H9 (cell line): ENCODE measurements at places on chromosomes 12 and 14. TPM values are rescaled to one million over a fixed set of nuclear protein-coding genes. Genes with fewer than 3 reads are reported as not detected.

The FGD4 gene
- 53.9 and 54.3 TPM in 2 replicates for total RNA-seq

DNA sequence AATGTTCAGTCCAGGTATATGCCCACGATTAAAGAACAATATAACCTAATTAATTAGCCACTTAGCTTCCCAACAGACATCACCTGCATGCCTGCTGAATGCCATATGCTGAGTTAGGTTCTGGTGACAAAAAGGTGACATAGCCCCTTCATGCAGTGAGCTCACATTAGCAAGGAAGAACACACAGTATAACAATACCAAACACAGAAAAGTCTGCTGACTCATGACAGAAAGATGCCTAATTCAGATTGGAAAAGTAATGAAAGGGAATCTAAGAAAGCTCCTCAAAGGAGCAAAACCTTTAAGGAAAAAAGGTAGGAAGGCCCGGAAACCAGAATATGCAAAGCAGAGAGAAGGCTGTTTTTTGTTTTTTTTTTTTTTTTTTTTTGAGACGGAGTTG, 59.0 kb downstream of the FERMT2 start:
- no peak for DNase-seq

- peak; percentile 72 for DNase-seq
Observed at GRCh38 chr12:120466560-120467315, 2.8 kb downstream of the SRSF9 start.

GRCh38 chr12:7557227-7557626, 53.6 kb upstream of the CD163 start:
- no peak for DNase-seq

The MYH6 gene
- total RNA-seq: 0.07 and 0.13 TPM in 2 replicates

GRCh38 chr14:36302823-36303222, 17.6 kb downstream of the MBIP start:
- DNase-seq: no peak

The LMO3 gene
- total RNA-seq: not detected in 2 replicates

- no peak for DNase-seq
Observed at GRCh38 chr12:7304456-7304855, 584 bp downstream of the ACSM4 start.

The ACVRL1 gene
- total RNA-seq: not detected in 2 replicates

- DNase-seq: no peak
Observed at GRCh38 chr12:43982544-43982943, 146.7 kb downstream of the TMEM117 start.

DNA sequence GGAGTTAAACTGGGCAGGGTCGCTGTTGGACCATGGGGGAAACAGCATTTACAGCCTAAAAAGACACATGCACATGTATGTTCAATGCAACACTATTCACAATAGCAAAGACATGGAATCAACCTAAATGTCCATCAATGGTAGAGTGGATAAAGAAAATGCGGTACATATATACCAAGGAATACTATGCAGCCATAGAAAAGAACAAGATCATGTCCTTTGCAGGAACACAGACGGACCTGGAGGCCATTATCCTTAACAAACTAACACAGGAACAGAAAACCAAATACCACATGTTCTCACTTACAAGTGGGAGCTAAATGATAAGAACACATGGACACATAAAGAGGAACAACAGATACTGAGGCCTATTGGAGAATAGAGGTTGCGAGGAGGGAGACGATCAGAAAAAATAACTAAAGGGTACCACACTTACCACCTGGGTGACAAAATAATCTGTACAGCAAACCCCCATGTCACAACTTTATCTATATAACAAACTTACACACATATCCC, 25.0 kb upstream of the SRP54 start:
- no peak for DNase-seq

The LRTM2 gene
- total RNA-seq: not detected in 2 replicates

DNA sequence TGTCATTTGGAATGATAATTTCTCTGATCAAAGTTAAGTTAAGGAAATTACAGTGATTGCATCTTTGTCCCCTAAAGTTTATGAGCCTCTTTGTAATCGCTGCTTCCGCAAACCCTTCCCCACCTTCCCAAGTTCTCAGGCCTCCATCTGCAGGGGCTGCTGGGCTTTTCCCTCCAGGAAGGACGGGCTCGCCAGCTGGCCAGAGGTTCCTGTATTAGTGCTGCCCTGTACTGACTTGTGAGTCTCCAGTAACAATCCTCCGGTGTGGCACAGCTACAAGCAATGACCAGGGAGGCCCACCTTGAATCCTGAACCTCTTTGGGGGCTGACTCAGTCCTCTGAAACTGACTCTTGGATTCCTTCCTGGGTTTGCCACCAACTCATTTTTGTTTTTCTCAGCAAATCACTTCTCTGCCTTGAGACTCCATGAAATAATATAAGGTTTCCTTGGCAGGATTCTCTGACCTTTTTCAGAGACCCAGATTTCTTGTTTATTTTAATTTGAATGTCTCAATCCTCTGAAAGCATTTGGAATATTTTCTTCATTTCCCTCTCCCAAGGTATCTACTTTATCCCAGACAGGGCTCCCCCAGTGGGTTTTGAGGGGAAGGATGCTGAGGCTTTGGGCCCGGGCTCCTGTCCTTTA, 398.6 kb downstream of the ZFP36L1 start:
- no peak for DNase-seq

DNA sequence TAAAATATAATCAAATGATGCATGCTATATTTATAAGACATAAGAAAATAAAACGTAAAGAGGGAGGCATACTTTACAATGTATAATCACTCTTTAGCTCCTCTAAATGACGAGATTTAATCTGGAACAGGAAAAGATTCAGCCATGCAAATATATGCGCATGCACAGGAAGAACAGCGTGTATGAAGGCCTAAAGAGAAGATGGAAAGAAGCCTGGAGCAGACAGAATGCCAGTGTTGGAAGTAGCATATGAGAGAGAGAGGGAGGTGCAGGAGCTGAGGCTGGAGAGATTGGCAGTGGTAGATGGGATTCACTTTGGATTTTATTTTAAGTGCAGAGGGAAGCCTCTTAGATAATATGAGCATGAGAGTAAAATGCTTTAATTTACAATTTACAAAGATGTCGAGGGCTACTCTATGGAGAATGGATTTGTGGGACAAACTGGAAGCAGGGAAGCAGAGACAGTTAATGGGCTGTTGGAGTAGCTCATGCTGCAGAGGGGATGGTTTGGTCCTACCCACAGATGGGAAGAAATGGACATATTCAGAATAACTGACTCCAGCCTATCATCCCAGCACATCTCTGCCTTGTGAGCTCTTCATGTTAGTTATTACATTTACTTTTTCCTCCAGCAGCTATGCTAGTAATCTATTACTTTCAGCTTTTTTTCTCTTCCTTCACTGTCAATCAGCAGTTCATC, 411.1 kb downstream of the TMTC2 start:
- no peak for DNase-seq

The TMEM229B gene
- total RNA-seq: 0.22 and 0.24 TPM in 2 replicates

GRCh38 chr14:92717571-92718042, 30.8 kb downstream of the LGMN start:
- no peak for DNase-seq

- DNase-seq: no peak
Observed at GRCh38 chr12:100399095-100399494, 42.2 kb downstream of the SLC17A8 start.

GRCh38 chr12:12190087-12190809, 76.6 kb downstream of the LRP6 start:
- no peak for DNase-seq

DNA sequence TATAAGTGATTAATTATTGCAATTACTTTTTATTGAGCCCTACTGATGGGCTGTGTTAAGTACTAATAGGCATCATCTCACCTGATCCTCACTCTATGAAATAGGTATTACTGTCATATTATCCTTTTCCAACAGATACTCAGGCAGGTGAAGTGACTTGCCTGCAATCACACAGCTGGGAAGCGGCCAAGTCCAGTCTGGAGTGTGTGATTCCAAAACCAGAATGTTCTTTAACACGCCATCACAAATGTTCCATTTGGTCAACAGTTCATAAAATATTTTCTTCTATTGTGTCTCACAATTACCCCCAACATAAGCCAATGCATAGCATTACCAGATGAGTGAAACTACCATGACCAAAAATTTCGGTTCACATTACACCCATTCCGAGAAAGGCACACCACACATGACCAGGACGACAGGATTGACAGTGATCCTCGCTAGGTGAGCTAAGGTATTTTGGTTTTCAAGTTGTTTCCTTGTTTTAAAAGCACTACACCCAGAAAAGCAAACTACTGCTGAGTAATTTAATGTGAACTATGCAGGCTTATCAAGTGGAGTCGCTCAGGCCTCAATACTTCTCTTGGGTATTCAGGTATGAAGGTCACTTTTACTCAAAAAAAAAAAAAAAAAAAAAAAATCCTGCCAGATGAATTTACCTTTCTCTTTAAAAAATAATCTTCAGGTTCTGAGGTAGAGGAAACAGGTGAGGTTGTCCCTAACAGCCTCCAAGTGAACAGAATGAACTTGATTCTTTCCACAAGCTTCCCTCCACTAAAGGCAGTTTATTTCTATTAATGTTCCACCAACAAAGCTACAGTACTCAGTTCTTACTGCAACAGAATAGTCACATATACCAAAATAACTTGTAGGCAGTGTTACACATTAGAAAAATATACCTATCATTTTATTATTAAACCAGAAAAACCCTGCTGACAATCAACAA, 2.4 kb downstream of the VPS37B start:
- DNase-seq: no peak

The ADAM21 gene
- 0.09 TPM in 1 of 2 replicates, not detected in the other for total RNA-seq

The ACSS3 gene
- total RNA-seq: 19.3 TPM in 2 replicates

DNA sequence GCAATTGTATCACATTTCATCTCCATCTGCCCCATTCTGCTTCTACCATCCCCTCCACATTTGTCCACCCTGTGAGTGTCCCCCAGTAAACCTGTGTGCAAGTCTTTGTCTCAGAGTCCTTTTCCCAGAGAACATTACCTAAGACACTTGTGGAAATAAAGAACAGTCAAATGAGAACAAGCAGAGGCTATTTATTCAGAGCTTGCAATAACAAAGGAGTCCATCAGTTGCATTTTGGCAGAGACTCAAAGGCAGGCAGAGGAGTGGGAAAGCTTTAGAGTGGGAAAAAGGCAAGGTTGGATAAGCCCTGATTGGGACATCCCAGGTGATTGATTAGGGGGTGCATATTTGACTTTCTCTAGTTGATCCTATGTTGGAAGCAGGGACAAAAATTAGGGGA, 18.2 kb upstream of the PPFIBP1 start:
- DNase-seq: no peak

DNA sequence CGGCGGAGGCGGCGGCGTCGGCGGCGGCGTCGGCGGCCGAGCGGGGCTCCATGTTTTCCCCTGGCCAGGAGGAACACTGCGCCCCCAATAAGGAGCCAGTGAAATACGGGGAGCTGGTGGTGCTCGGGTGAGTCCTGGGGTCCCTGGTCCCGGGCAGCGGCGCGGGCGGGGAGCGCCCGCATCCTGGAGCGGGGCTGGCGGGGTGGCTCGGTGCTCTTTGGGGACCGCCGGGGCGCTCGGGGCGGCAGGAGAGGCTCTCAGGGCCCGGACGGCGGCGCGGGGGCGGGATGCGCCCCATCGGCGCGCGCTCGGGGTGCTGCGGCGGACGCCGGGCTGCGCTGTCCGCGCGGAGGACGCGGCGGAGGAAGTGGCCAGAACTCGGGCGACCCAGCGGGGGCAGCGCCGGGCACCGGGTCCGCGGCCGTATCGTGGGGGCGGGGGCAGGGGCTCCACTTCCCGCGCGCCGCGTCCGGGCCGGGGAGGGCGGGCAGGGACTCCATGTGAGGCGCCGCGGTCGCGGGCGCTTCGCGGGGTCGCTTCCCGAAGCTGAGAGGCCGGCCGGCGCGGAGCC, 485 bp downstream of the PELI2 start:
- DNase-seq: no peak

- DNase-seq: no peak
Observed at GRCh38 chr12:79374545-79374944, 316.2 kb downstream of the PAWR start.

The CLEC4A gene
- 0.18 and 0.37 TPM in 2 replicates for total RNA-seq

The GZMH gene
- not detected in 2 replicates for total RNA-seq

- no peak for DNase-seq
Observed at GRCh38 chr12:71755146-71755892, 656 bp downstream of the RAB21 start.

GRCh38 chr14:101196795-101197590, 293.5 kb upstream of the RTL1 start:
- DNase-seq: peak; percentile 74

DNA sequence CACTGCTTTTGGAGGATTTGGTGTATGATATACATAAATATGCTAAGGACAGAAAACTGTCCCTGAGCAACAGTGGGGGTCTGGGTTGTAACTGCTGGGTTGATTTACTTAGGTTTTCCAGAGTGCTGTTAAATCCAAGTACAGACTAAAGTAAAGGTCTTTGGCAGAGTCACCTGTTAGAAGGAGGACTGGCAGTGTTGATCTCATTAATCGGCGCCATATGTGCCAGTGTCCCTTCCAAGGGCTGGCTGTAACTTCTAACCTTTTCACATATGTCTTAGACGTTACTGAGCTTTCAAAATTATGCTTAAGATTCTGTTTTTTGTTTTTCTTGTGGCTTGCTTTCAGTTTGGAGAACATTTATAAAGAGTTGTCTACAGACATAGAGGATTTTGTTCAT, 5.1 kb downstream of the UNG start:
- DNase-seq: no peak

The FOXG1 gene
- 0.07 and 0.11 TPM in 2 replicates for total RNA-seq

- DNase-seq: no peak
Observed at GRCh38 chr14:65478596-65478995, 66.1 kb downstream of the FUT8 start.

The LRRK2 gene
- total RNA-seq: 0.11 and 0.17 TPM in 2 replicates

The NELL2 gene
- total RNA-seq: 31.9 and 32.7 TPM in 2 replicates

DNA sequence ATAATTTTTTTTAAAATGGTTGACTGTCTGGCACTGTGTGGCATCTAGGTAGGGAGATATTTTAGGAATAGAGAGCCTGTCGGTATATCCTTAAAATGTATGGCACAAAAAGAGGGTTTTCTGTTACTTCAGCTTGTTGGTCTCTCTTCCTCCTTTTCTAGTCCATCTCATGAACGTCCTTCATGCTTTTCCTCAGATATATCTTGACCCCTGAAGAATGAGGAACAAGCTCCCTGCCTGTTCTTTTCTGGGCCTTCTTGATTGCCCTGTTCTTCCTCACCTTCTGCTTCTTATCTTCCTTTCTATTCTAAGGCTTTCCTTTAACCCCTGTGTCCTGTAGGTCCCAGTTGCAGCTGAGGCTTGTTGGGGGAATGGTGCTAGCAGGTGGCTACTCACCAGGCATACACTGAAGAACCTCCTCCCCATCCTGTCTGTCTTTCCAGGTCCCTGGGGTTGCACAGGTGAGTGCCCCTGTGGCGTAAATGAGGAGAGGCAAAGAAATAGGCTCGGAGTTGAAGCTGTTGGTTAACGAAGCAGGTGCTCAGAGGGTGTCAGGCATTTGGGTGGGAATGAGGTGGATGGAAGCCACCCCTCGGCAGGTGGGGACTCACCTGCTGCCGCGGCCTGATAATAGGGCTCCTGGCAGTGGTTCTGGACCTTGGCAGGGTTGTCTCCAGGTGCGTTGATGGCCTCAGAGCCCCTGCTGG, 7.2 kb upstream of the C1R start:
- DNase-seq: no peak

The SMIM41 gene
- not detected in 2 replicates for total RNA-seq

DNA sequence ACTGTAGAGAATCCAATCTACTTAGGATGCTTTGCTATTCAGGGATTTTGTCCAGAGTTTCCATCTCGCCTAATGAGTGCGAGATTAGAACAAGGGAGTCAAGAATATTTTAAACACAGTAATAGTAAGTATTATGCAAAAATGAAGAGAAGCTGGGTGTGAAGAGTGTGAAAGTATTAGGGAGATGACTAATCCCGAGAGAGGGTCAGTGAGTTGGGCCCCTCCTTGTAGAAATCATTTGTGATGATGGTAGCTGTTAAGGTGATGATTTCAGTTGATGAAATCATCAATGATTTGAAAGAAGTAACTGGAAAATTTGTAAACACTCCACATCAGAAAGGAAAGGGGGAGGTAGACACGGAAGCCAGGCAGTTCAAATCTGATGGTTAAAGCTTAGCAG, 478.9 kb upstream of the MGAT4C start:
- DNase-seq: no peak
